Left lobe of liver (tissue), 2 donors: ENCODE measurements at places on chromosomes 2 and 18.

- DNase-seq = no peak
Observed at GRCh38 chr2:31563273-31563839, 17.4 kb downstream of the SRD5A2 start.

DNA sequence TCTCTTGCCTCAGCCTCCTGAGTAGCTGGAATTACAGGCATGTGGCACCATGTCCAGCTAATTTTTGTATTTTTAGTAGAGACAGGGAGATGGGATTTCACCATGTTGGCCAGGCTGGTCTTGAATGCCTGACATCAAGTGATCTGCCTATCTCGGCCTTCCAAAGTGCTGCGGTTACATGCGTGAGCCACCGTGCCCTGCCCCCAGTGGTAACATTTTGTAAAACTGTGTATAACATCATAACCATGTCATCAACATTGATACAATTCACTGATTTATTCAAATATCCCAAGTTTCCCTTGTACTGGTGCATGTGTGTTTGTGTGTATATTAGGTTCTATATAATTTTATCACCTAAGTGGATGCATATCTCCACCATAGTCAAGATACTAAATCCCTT is 70.0 kb downstream of the PDCL3 start:
- no peak for DNase-seq

DNA sequence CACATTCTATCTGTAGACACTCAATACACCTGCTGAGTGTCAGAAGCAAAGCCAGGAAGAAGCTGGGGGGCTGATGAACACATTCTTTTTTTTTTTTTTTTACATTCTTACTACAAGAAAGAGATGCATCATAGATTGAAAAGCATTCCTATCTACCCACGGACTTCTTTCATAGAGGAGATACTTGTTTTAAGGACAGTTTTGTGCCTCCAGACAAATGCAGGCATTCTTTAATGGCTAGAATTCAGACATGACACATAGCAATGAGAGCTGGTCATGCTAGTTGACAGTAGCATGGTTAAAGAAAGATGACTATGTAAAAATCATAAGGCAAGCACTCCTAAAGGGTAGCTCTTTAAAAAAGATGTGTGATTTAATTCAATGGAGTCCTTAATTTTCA is 110.2 kb downstream of the EPHA4 start:
- DNase-seq = no peak

- no peak for DNase-seq
Observed at GRCh38 chr18:55794288-55795052, 206.5 kb upstream of the TCF4 start.

- DNase-seq = no peak
Observed at GRCh38 chr2:152050915-152051314, 47.9 kb downstream of the CACNB4 start.

GRCh38 chr2:170492010-170492409 is 223.1 kb upstream of the SP5 start:
- DNase-seq = no peak

DNA sequence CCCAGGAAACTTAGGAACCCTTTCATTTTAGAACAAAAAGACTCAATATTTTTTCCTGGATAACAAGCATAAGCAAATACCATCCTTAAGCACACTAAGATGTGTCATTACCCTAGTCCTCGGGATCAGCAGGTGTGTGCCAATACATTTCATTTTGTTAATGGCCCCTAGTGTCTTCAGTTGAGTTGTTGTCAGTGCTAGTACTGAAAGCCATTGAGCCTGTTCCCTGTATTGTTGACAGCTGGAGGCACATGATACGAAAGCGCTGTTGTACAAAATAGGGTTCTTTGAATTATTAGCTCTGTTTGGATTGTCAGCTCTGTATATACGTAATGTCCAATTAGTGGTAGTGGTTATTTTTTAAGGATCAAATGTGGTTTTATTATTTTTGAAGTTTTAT is 29.5 kb downstream of the VAPA start:
- no peak for DNase-seq
